ENCODE measurements at places on chromosomes 7 and 10. TPM values are rescaled to one million over a fixed set of nuclear protein-coding genes. Genes with fewer than 3 reads are reported as not detected.

- H3K27ac ChIP-seq: no peak overlapping the region
- no peak overlapping the region for H3K4me3 ChIP-seq
- H3K36me3 ChIP-seq: peaks cover 10% of the 10 kb centered on the region
- H3K27me3 ChIP-seq: no peaks in the 10 kb centered on the region
- DNase-seq: no peak
Observed at GRCh38 chr7:43769281-43769680, 10.8 kb downstream of the BLVRA start.

GRCh38 chr7:12625836-12626235 lies 55.3 kb downstream of the SCIN start:
- H3K4me1 ChIP-seq: peaks cover 2% of the 10 kb centered on the region
- no peak for DNase-seq
- no peak overlapping the region for H3K27ac ChIP-seq

GRCh38 chr7:151110941-151111645 lies 24.8 kb downstream of the AGAP3 start:
- peak; percentile 84 for DNase-seq
- H3K27ac ChIP-seq: no peak overlapping the region
- no peaks in the 10 kb centered on the region for H3K36me3 ChIP-seq
- H3K4me1 ChIP-seq: peaks cover 14% of the 10 kb centered on the region
- H3K4me3 ChIP-seq: no peak overlapping the region
- no peaks in the 10 kb centered on the region for H3K27me3 ChIP-seq

DNA sequence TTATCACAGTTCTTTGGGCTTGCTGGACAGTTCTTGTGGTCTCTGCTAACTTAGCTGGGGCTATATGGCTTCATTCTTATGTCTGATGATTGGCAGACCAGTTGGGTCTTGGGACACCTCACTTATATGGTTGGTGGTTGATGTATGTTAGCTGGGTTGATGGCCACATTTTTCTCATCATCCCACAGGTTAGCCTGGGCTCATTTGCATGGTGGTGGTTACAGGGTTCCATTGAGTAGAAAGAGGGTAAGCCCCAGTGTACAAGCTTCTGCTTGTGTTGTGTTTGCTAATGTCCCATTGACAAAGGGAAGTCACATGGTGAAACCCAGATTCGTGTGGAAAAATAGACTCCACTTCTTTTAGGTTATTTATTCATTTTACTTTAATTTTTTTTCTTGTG lies 40.6 kb downstream of the TMEM60 start:
- H3K27ac ChIP-seq: no peak overlapping the region
- no peak for DNase-seq
- H3K36me3 ChIP-seq: no peaks in the 10 kb centered on the region
- H3K4me1 ChIP-seq: peaks cover 3% of the 10 kb centered on the region
- H3K27me3 ChIP-seq: no peaks in the 10 kb centered on the region
- H3K4me3 ChIP-seq: no peak overlapping the region

- H3K27ac ChIP-seq: no peak overlapping the region
- H3K36me3 ChIP-seq: no peaks in the 10 kb centered on the region
- H3K27me3 ChIP-seq: no peaks in the 10 kb centered on the region
Observed at GRCh38 chr10:56586461-56586891, 225.4 kb upstream of the ZWINT start.

DNA sequence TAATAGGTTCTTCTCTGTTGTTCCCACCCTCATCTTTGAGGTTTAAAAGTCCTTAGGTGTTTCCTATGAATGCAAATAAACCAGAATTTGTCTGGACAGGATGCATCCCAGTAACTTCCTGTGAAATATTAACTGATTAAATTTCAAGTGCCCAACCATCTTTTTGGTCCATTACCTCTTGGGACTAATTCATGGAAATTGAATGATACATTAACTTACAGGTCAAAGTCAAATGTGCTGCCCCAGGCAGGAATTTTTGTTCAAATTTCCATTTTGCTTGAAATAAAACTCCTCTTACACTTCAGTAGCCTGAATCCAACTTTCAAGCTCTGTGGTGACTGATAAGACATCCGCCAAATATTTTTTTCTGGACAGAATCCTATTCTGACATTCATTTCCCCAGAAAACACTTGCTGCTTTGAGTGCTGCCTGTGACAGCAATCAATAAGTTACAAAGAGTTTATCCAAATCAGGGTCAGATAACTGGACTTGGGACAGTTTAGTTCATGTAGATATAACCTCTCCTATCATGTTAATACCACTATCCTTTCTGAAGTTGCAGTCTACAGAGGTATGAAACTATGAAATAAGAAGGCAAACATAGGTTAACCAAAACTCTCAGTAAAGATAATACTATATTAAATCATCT lies 383.5 kb downstream of the POM121L12 start:
- no peaks in the 10 kb centered on the region for H3K4me1 ChIP-seq
- H3K4me3 ChIP-seq: no peak overlapping the region
- no peak for DNase-seq
- no peak overlapping the region for H3K27ac ChIP-seq
- H3K36me3 ChIP-seq: no peaks in the 10 kb centered on the region

DNA sequence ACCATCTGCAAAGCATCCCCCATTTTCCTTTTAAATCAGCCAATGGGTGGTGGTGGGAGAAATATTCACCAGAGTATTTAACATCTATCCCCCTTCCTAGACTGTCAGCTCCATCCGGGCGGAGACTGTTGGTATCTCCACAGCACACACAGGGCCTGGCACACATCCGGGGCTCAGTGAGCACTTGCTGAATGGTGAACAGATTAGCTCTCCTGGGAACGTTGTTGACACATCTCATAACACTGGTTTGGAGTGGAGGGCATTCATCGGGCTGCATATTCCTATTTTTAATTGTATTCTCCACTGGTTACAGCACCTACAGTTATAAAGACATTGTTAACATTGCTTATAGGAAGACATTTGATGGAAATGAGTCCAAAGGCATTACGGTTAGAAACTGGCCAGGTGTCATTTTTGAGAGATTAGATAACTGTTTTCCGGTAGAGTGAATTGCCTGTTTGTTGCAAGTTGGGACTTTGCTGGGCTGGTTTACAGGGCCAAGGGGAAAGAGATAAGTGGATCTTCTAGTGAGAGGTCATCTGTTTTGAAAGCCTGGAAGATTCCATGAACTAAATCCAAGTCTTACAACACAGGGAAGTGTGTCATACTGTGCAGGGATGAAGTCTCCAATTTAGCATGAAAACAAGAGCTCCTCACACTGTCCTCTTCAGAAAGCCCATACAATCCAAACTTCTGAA lies 101.8 kb downstream of the EGFR start:
- H3K36me3 ChIP-seq: no peaks in the 10 kb centered on the region
- DNase-seq: peak; percentile 60
- H3K27me3 ChIP-seq: no peaks in the 10 kb centered on the region
- no peak overlapping the region for H3K4me3 ChIP-seq

- no peak overlapping the region for H3K27ac ChIP-seq
- peaks cover 2% of the 10 kb centered on the region for H3K4me1 ChIP-seq
- no peak for DNase-seq
- H3K4me3 ChIP-seq: no peak overlapping the region
Observed at GRCh38 chr10:58642916-58643428, 130.3 kb downstream of the BICC1 start.

DNA sequence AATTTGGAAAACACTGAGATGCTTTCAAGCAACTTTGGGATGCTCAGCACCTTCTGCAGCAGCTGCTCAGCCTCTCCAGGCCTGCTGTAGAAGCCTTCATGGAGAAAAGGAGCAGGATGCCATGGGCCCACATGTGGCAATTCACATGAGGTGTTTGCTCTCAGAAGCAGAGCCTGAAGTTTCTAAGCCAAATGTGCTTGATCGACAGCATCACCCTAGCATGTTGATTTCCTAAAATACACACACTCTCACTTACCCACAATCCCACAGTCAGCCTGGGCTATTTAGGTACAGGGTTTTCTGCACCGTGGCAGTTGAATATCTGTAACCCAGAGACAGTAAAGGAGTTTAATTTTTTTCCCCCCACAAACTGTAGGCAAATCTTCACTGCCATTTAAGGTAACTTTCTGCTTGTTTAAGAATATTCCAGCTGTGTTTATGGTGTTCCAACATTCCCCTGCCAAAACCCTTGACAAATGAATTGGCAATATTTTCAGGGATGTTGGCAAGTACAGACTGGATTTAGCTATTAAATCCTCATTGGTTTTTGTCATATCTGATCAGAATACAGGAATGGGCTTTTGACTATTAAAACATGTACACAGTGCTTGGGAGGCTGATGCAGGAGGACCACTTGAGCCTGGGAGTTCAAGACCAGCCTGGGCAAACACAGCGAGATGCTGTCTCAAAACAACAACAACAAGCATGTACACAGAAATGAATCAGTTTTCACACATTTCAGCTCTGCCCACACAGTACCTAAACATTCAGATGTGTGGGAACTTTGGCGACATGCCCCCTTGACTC lies 244.2 kb downstream of the CELF2 start:
- no peaks in the 10 kb centered on the region for H3K27me3 ChIP-seq
- H3K4me3 ChIP-seq: no peak overlapping the region
- peaks cover 20% of the 10 kb centered on the region for H3K4me1 ChIP-seq
- H3K27ac ChIP-seq: peak overlapping the region; percentile 60
- DNase-seq: peak; percentile 58

GRCh38 chr10:131759347-131759746 lies 141.5 kb upstream of the PPP2R2D start:
- no peak overlapping the region for H3K4me3 ChIP-seq
- DNase-seq: no peak
- H3K27me3 ChIP-seq: peaks cover 2% of the 10 kb centered on the region

DNA sequence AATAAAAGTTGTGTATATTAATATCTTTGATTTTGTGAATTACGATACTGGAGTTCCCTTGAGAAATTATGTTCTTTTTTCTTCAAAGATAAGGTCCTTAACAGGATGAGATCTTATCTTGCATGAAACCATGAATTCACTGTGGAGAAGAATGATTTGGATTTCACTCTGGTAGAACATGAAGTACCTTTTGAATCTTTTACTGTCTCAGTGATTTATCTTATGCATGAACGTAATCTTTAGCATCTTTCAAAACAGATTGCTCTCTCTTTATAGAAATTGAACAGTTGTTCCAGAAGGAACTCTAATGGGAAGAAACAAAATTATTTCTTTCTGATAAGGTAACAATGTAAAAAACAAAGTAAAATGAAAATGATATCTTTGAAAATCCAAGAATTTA lies 11.0 kb upstream of the ZNF438 start:
- H3K27me3 ChIP-seq: no peaks in the 10 kb centered on the region
- H3K36me3 ChIP-seq: no peaks in the 10 kb centered on the region
- DNase-seq: no peak
- H3K4me1 ChIP-seq: peaks cover 7% of the 10 kb centered on the region
- no peak overlapping the region for H3K4me3 ChIP-seq

- H3K4me1 ChIP-seq: peaks cover 11% of the 10 kb centered on the region
- H3K4me3 ChIP-seq: peak overlapping the region; percentile 91
- peak overlapping the region; percentile 84 for H3K27ac ChIP-seq
- peaks cover 3% of the 10 kb centered on the region for H3K36me3 ChIP-seq
Observed at GRCh38 chr10:123154711-123155505, 706 bp downstream of the BUB3 start.

- peaks cover 6% of the 10 kb centered on the region for H3K27me3 ChIP-seq
- no peak overlapping the region for H3K27ac ChIP-seq
- H3K4me3 ChIP-seq: no peak overlapping the region
- no peaks in the 10 kb centered on the region for H3K36me3 ChIP-seq
- H3K4me1 ChIP-seq: no peaks in the 10 kb centered on the region
Observed at GRCh38 chr7:124022551-124022950, 10.3 kb downstream of the TMEM229A start.

GIMAP8 gene
- 20.9 TPM for total RNA-seq

C7orf57 gene
- 14.5 TPM for total RNA-seq

LIPF gene
- not detected for total RNA-seq

FLNC gene
- total RNA-seq: 24.2 TPM

CLCN1 gene
- total RNA-seq: not detected

MTURN gene
- 79.6 TPM for total RNA-seq

SPDYE5 gene
- not detected for total RNA-seq

RBP4 gene
- not detected for total RNA-seq
